ENCODE measurements at places on chromosomes 16 and 17.

GRCh38 chr17:19250421-19251173, 13.4 kb downstream of the EPN2 start:
- DNase-seq, result no peak

- DNase-seq, result peak; percentile 42
Measured at GRCh38 chr16:4319454-4320421, 3.9 kb downstream of the GLIS2 start.

GRCh38 chr17:11404431-11405276, 163.6 kb downstream of the SHISA6 start:
- no peak for DNase-seq

DNA sequence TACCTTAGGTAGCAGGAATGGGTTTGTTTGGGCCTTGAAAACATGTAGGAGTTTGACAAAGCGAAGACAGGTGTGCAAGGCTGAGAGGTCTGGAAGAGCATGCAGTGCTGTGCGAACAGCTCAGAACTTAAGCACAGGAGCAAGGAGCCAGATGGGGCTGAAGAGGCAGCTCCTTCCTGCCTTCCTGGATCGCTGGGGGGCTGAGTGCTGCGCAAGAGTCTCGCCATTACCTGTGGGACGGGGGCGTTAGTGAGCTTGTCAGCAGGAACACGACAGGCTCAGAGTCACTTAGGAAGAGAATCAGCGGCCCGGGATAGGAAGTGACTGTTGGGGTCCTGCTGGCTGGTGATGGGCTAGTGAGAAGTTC, 464 bp upstream of the MRM1 start:
- peak; percentile 31 for DNase-seq

- no peak for DNase-seq
Measured at GRCh38 chr16:89922884-89923639, at the start of gene TUBB3. TUBB3 (plus strand) TSS chr16:89923342; CDS start chr16:89923402, 60 bp downstream.

DNA sequence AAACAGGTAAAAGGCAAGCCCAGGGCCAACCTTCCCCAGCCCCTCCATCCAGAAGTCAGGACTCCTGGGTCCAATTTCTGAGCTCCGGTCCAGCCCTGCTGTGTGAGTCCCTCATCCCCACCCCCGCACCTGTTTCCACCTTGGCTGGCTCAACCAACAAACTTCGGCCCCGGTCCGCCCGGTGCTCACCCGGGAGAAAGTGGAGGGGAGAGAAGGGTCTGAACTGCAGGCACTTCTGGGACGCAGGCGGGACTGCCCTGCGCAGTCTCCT, 541 bp downstream of the RHBDF2 start:
- DNase-seq, result no peak

GRCh38 chr17:17121162-17121561, 78.9 kb downstream of the MPRIP start:
- DNase-seq, result no peak

- no peak for DNase-seq
Measured at GRCh38 chr17:41773731-41774193, 12.7 kb downstream of the JUP start.

DNA sequence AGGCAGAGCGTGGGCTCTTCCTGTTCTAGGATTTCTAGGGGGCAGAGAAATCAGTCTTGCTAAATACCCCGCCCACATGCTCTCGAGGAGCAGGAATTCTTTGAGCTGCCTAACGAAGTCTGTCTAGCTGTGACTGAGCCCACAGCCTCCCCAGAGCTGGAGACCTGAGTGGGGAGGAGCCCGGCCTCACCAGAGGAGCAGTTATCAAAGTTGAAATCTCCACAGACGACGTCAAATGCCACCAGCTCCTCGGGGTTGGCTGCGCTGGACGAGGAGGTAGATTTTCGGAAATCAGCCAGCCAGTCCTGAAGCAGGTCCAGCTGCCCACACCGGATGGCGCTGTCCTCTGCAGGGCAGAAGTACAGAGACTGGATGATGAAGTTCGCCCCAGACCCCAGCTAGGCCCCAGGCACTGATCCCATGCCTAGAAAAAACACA, 53.8 kb downstream of the PRMT7 start:
- no peak for DNase-seq

- no peak for DNase-seq
Measured at GRCh38 chr17:16920628-16921020, 51.3 kb downstream of the TNFRSF13B start.

- no peak for DNase-seq
Measured at GRCh38 chr17:73776351-73777130, 132.3 kb upstream of the SDK2 start.

DNA sequence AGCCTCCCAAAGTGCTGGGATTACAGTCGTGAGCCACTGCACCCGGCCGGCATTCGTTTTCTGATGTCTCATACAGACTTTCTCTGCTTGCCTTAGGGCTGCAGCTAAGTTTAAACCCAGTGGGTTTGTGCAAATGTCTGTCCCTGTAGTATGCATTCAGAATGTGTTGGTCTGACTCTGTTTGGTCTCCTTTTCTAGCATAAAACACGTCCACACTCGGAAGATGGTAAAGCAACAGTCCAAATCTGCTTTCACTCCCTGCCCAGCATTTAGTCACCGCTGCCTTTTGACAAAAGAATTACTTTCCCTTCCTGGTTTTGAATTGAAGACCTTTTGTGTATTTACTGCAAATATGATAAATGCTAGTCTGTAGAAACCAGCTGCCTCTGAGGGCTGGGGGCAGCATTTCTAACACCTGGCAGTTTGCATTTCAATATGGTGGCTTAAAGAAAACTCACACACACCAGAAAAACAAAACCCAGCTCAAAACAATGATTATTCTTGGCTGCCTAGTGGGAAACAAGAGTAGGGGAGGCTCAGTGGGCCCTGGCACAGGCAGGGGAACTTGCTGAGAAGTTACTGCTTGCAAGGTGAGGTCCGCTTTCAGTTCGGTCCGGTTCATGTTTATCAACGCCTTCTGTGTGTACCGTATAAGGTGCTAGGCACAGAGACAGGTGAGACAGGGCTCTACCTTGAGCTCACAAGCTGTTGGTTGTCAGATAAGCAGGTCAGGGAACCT, 56.9 kb downstream of the MSI2 start:
- no peak for DNase-seq

- DNase-seq, result no peak
Measured at GRCh38 chr17:28907709-28908475, 5.0 kb upstream of the DHRS13 start.

GRCh38 chr17:78598013-78598471, 20.8 kb upstream of the DNAH17 start:
- no peak for DNase-seq

DNA sequence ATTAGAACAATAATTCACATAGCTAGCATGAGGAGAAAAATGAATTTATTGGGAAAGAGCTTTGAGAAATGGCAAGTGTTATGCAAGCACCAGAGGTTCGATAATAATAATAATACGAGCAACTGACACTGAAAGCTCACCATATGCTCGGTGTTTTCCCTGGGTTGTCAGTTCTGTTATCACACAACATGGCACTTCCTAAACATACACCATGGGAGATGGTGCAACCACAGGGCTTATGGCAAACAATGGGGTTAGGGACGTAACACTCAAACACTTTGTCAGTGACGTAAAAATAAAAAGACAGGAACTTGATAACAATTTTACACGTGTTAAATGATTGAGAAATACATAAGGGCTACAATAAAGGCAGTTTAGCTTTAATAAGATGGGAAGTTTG, 23.7 kb downstream of the OR1D5 start:
- DNase-seq, result no peak

DNA sequence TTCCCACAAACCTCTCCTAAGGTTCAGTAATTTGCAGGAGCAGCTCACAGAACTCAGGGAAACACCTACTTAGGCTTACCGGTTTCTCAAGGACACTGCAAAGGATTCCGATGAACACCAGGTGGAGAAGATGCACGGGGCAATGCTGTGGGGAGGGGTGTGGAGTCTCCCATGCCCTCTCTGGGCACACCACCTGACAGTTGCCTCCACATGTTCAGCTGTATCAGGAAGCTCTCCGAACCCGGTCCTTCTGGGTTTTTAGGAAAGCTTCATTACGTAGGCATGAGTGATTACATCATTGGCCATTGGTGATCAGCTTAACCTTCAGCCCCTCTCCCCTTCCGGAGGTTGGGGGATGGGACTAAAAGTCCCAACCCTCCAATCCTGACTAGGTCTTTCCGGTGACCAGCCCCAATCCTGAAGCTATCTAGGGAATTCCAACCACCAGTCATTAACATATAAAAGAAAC, 21.6 kb downstream of the C17orf58 start:
- no peak for DNase-seq

- no peak for DNase-seq
Measured at GRCh38 chr17:19482576-19482975, 51.1 kb upstream of the SLC47A1 start.

DNA sequence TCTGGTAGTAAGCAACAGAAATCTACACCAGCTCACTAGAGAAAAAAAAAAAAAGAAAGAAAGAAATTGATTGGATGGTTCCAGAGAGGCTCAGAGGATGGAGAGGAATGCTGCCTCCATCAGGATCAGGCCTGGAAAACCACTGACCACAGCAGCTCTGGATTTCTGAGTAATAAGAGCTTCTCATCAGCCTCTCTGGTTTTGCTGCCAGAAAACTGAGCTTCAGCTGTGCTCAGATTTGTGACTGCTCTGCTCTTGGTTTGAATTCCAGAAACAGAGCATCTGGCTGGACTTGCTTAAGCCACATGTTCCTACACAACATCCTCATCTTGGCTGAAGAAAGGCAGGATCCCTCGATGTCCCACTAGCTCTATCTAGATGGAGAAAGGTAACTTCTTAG, 25.9 kb downstream of the IRX6 start:
- no peak for DNase-seq

GRCh38 chr17:56866496-56866895, 32.5 kb downstream of the DGKE start:
- no peak for DNase-seq

DNA sequence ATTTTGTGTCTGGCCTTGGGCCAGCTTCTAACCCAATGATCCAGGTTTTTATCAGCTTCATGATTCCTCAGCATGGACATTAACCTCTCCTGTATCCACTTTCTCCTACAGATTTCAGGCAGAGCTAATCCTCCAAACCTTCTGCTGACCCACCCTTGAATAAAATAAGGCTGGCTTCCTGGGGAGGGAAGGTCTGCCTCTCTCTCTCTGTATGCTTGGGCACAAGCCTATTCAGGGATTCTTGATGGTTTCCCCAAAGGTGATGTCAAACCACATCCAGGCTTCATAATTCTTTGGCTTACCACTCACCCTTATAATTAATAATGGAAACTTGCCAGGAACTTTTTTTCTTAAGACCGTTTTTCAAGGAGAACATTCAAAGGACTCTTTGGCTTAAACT, 240.1 kb downstream of the UTP18 start:
- DNase-seq, result no peak

DNA sequence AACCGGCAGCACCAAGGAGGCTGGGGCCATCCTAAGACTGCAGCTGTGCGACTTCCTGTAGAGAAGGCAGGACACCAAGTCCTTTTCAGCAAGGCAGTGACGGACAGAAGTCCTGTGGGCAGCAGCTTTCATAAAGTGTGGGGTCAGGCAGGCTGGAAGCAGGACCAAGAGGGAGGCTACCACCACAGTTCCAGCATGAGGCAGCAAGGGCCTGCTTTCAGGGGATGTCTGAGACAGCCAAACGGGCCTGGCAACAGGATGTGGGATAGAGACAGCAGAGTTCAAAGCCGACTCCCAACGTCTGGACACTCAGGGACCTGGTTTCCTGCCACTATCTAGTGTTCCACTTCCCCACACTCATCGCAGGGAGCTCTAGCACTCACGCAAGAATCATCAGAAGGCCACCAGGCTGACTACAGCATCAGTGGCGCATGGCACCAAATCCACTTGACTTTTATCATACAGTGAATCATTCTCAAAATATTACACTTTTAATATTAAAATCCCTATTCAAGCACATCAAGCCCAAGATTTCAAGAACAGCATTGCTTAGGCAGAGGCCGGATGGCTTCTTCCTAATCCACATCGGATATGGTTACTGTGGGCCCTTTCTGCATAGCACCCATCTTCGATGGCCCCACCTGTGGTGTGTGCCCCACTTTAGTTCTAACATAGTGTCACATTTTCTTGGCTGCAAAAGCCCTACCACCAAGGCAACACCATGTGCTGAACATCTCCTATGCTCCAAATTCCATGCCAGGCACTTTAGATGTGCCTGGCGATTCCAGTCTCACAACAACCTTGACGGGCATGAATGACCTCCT, 5.2 kb downstream of the USP7 start:
- no peak for DNase-seq

GRCh38 chr17:31391496-31391949, at the start of gene RAB11FIP4:
RAB11FIP4 (plus strand) TSS chr17:31391675; CDS start chr17:31391853, 178 bp downstream.
- DNase-seq, result no peak

GRCh38 chr16:491220-491919, 36.1 kb upstream of the CAPN15 start:
- DNase-seq, result no peak

- DNase-seq, result no peak
Measured at GRCh38 chr16:49622084-49622390, 233.9 kb downstream of the ZNF423 start.

DNA sequence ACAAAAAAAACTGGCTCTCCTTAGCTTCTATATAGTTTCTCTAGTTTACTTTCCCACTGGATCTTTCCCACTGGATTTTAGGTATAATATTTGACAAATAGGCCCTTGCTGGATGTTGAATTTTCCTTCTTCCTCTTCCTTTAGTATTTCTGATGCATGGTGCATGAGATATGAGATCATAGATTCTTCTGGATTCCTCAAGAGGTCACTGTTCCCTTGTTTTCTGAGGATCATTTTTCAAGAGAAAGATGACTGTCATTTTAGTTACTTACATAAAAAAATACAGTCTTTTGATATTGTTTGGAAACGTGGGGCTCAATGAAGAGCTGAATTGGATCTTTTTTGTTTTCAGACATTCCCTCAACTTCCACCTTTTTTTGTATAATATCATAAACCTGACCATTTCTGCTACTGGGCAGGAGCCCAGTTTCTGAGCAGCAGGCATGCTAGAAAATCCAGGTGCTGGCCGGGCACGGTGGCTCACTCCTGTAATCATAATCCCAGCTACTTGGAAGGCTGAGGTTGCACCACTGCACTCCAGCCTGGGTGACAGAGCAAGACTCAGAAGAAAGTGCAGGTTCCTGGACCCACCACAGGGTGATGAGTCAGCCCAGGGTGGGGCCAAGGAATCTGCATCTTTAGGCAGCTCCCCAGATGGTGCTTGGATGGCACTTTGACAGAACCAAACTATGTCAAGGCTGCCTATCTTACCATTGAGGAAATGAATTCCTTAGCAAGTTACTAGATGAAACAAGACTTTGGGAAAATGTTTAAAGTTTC, 70.3 kb downstream of the SDR42E1 start:
- DNase-seq, result no peak

GRCh38 chr16:12573730-12574383, 229.8 kb downstream of the CPPED1 start:
- peak; percentile 73 for DNase-seq

All from stimulated activated CD4-positive, alpha-beta T cell treated with anti-CD3 and anti-CD28 coated beads, Interleukin-4, amount 100 ng/mL, for 4 hours (primary cell).